ENCODE measurements at places on chromosomes 12 and 14.

DNA sequence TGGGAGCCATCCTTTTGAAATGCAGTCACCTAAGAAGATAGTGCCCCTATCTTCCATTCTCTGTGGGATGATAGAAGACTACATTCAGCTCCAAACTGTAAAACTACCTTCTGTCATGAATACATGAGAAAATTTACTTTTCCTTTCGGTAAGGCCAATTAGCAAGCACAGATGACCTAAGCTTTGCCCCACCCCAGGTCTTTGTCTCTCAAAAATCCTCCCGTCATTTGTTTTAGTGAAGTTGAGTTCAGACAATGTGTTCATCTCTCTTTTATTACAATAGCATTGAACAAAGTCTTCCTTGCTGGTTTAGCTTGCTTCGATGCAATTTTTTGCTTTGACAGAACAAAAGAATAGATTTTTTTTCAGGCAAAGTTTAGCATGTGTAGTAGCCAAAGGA lies 18.2 kb upstream of the FSCB start:
- no peak for DNase-seq

DNA sequence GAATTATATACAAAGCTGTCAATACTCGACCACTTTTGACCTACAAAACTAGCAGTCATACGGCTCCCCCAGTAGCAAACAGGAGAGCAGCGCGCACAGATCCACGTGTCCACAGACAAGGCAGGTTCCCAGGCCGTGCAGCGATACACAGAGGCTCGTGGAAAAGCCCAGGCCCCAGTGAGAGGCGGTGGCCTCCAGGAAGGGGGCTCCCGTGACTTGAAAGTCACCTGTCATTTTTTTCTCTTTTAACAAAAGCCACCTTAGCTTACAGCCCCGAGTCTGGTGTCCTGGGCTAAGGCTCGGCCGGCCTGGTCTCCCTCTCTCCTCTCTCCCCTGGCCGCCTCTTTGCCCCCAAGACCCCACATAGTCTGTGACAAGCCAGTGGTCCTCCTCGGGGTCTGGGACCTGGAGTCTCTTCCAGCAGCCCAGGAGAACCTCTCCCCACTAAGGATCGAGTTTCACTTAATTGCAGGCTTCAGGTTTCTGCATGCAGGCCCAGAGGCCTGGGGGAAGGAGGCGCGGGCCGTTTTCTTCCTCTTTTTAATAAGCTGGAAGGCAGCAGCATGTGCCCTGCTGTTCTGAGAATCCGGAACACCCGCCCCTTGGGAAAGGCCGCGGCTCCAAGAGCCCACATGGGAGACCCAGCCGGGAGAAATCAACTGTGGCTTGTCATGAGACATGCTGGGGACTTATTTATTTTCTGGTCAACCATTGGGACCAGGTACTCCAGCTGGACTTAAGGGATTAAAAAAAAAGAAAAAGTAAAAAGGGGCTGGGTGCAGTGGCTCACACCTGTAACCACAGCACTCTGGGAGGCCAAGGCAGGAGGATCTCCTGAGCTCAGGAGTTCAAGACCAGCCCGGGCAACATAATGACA lies 15.9 kb downstream of the NCOR2 start:
- DNase-seq: peak; percentile 58

DNA sequence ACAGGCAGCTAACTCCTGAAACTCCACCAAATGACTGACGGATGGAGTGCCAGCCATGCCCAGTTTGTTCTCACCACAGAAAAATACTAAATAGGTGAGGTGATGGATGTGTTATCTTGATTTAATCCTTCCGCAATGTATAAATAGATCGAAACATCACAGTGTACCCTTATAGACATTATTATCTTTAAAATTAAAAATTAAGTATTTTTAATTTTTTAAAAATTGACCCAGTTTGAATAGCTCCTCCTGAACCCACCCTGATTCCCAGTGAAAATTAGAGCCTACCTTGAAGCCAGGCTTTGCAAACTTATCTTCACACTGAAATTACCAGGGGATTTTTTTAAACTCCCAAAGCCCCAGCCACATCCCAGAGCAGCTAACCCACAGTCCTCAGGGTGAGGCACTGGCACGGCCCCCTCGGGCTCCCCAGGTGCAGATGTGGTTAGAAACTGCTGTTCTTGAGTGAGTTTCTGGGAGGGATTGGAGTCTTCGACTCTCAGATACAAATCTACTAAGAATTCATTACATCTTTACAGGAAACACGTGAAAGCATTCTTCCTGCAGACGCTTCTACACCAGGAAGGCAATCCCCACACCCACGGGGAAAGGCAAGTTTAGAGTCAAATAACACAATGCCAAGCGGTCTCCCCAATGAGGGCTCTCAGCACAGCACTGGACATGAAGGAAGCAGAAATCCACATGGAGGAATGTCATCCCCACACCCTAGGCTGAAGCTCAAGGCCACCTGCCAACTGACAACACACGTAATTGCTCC lies 126.4 kb downstream of the RIMBP2 start:
- DNase-seq: no peak

DNA sequence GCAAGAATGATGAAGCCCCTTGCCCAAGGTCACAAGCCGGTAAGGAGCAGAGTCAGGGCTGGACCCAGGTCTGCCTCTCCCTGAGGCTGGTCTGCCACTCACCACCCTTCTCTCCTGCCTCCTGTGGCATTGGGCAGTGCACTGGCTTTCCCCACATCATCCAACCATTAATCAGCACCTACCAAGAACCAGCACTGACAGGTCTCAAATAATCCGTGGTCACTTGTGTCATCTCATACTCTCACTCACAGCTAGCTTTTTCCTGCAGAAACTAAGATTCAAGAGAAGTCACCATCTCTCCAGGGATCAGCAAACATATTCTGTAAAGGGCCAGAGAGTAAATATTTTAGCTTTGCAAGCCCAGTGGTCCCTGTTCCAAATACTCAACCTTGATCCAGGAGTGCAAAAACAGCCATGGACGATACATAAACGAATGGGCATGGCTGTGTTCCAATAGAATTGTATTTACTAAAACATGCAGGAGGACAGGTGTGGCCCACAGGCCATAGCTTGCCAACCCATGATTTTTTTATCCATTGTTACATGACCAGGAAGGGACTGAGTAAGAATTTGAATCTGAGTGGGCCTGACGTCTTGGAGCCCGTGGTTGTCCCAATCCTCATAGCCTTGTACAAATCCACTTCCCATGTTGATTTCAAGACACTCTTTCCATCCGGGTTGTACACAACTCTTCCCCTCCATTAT lies 374.2 kb downstream of the BCL11B start:
- no peak for DNase-seq

- no peak for DNase-seq
Measured at GRCh38 chr12:4932576-4932975, 22.9 kb downstream of the KCNA1 start.

DNA sequence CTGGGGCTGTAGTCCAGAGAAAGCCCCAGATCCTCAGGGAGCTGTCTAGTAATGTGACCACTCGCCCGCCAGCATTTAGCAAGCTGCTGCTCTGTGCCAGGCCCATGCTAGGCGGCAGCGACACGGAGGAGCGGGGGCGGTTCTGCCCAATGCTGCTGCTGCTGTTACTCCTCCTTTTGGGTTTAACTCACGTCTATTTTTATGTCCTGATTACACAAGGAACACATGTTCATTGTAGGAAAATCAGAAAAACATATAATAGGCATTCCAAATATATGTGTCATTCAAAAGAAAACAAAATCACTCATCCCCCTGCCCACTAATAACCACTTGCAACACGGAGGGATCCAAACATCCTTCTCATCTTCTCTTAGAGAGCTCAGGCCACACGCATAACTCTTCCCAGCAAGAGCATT lies 30.4 kb downstream of the CCDC92 start:
- no peak for DNase-seq

DNA sequence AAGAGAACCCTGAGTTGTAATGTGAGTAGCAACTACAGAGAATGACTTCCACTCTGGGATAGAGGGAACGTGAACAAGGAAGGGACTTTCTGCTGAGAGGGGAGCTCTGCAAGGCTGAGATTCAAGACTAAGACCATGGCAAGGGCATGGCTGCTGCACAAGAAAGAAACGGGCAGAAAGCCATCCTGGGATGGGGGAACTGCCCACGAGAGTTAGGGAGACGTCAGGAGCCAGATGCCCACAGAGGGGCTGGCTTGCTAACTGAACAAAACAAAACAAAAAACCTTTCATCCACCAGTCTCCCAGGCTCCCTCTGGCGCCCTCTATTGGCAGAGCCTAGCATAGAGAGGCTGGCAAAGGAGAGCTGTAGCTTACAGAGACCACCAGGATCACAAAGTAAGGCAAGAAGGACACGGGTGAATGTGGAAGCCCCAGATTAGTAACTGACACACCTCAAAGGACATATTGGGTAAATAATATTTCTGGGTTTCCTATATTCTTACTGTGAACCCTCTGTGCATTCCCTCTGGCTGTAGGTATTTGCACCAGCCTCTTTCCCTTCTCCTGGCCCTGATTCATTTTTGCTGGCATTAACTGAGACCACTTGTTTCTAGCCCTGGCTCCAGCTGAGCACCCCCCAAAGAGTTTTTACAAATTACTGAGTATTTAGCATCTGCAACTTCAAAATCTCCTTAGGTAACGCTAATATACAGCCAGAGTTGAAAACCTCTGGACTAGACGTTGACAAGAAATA lies 338.3 kb downstream of the EMP1 start:
- DNase-seq: no peak

GRCh38 chr14:44910821-44911220 lies 50.9 kb downstream of the KLHL28 start:
- no peak for DNase-seq

DNA sequence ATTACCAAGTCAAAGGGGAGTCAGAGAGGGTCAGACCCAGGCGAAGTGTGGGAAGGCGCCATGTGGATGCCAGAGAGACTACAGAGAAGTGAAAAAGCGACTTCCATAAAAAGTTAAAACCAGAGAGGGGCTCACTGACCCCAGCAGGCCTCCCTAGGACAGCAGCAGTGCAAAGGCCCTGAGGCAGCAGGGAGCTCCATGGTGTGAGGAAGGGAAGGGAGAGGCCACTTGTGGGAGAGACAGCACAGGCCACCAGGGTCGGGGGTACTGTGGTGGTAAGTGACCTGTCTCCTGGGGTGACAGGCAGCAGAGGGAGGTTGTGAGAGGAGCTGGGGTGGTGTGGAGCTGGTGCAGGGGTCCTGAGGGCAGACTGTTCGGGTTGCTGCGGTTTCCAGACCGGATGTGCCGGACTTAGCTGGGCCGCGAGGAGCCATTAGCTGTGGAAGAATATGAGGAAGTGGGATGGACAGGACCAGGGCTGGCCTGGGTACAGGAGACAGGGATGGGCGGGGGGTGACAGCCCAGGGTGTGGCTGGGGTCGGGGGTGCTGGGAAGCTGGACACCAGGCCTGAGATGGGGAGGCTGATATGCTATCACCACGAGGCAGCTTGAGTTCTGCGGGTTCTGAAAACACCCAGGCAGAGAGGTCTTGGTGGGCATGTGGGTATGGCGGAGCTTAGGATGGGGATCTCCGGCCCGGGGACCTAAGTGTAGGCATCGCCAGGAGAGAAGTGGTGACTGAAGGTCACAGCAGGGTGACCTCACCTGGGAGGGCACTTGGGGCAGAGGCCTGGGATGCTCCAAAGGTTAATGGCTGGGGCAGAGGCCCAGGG lies 22.7 kb downstream of the SETD1B start:
- DNase-seq: no peak

DNA sequence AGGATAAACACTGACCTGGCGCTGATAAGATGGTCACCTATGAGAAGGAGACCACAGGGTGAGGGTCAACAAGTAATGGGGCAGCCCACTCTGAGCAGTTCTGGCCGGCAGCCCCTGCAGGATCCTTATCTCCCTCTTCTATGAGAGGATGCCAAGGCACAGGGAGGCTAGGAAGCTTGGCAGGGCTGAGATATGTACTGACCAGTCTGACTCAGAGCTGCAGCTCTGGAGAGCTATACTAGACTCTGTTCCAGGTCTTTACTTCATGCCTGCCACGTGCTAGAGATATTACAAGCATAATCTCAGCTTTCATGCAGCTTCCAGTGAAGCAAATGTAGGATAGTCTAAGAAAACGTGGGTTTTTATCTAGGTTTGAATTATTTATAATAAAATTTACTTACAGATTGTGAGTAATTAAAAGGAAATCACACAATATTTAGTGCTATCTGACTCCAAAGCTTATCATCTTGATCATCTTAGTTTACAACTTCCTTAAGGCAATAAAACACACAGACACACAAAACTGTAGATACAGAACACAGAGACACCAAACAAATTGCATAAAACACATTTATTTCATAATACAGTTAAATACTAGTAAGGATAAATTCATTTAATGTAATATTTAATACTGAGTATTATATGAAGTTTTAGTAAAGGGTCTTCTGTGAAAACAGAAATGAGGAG lies 32.3 kb downstream of the GIT2 start:
- no peak for DNase-seq

DNA sequence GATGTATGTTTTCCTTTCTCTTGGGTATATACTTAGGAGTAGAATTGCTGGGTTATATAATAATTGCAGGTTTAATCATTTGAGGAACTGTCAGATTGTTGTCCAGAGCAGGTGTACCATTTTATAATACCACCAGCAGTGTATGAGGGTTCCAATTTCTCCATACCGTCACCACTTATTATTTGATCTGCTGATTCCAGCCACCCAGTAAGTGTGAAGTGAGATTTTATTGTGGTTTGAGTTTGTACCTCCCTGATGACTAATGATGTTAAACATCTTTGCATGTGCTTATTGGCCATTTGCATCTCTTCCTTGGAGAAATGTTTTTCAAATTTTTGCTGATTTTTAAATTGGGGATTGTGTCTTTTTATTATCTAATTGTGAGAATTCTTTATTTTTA lies 15.1 kb downstream of the NCKAP5L start:
- DNase-seq: no peak

DNA sequence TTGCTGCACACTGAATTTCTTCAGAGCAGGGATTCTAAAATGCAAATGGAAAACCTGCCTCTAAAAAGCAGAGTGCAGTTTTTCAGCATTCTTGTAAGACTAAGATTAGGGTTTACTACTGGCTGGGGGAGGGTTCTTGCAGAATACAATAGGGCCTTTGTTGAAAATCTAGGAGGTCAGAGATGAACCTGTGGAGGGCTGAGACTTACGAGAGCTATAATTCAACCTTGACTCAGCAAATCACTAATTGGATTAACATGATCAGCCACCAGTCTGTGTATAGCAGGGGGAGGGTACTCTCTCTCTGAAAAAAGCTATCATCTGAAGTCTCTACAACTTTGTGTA lies 92.6 kb upstream of the HIF1A start:
- DNase-seq: no peak

- no peak for DNase-seq
Measured at GRCh38 chr12:105106621-105107020, 910 bp upstream of the WASHC4 start.

DNA sequence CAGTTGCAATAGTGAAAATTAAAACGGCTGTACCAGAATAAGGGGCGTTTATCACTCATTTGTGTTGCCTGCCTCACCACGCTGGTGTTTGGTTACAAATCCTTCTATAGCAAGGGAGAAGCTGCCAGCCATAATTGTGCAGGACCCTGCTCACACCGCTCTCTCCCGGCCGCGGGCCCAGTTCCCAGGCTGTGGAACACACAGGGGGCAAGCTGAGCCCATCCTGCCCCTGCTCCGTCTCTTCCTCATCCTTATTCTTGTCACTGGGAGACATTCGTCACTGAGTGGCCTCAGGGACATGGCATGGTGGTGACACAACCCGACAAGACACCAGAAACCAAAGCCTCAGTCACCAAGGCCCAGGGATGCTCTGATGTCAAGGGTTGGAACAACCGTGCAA lies 116.3 kb upstream of the FKBP4 start:
- DNase-seq: no peak

Measured in T47D (cell line).